ENCODE measurements at places on chromosomes 12 and 14. TPM values are rescaled to one million over a fixed set of nuclear protein-coding genes. Genes with fewer than 3 reads are reported as not detected.

GRCh38 chr14:86774916-86775315 lies 1218.1 kb downstream of the GALC start:
- DNase-seq, result no peak

GRCh38 chr12:6790496-6791150 lies 1.3 kb downstream of the CD4 start:
- no peak for DNase-seq

DNA sequence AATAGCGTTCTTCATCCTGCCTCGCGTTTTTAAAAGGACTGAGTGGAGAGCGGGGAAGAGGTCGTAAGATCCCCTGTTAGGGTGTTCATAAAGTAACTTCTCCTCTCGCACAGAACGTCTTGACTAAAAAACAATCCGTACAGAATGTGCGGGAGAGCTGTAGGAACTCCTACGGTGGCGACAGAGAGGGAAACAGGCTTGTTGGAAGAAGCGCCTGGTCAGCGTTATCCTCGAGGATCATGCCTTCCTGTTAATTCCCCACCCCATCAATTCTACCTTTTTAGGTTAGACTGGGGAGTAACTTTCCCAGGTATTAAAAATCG lies 399 bp upstream of the WASHC4 start:
- DNase-seq, result peak; percentile 50

DNA sequence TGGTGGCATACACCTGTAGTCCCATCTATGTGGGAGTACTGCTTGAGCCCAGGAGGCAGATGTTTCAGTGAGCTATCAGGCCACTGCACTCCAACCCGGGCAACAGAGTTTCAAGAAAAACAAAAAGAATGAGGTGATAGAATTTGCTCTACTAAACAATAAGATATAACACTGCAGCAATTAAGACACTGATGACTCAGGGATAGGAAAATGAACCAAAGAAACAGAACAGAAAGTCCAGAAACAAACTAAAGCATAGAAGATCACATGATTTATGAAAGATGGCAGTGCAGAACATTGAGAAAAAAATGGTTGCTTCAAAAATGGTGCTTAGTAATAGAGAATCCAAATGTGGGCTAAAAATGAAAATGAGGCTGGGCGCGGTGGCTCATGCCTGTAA lies 65.2 kb upstream of the AP4S1 start:
- peak; percentile 8 for DNase-seq

- peak; percentile 28 for DNase-seq
These were observed 9.0 kb upstream of the PAX9 start for GRCh38 chr14:36652542-36653201.

DNA sequence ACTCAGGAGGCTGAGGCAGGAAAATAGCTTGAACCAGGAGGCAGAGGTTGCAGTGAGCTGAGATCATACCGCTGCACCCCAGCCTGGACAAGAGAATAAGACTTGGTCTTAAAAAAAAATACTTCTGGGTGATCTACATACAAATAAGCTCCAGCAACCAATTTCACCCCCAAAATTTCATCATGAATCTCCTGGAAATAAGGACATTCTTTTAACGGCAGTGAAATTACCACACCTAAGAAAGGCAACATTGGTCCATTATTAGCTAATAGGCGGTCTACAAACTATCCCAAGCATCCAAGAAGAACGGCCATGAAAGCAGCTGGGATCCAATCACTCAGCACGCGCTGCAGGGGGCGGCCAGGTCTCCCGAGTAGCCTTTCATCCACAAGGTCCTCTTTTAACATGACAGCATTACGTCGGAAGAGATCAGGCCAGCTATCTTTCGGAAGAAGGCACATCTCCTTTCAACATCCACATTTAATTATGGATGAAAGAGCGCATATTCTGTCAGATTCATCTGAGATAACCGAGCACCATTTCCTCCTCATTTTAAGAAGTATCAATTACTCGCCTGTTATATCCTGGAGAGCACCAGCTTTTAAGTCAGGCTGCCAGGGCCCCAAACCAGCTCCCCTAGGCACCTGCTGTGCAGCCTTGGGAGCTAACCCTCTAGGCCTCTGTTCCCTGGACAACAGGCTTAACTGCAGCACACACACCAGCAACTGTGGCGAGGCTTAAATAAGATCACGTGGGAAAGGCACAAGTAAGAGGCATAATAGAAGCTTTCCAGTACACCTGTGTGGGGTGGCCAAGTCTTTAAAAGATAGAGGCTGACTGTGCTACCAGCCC lies 4.2 kb downstream of the SLC15A4 start:
- DNase-seq, result no peak

- DNase-seq, result no peak
These were observed 73.2 kb upstream of the MDM1 start for GRCh38 chr12:68405343-68405781.

COCH gene
- total RNA-seq, result 1.5 TPM

ZNF410 gene
- total RNA-seq, result 47.5 TPM

Data from LHCN-M2 (cell line).